Heart right ventricle (tissue), 16 donors: ENCODE measurements at places on chromosomes 12 and 14. TPM values are rescaled to one million over a fixed set of nuclear protein-coding genes. Genes with fewer than 3 reads are reported as not detected.

DNA sequence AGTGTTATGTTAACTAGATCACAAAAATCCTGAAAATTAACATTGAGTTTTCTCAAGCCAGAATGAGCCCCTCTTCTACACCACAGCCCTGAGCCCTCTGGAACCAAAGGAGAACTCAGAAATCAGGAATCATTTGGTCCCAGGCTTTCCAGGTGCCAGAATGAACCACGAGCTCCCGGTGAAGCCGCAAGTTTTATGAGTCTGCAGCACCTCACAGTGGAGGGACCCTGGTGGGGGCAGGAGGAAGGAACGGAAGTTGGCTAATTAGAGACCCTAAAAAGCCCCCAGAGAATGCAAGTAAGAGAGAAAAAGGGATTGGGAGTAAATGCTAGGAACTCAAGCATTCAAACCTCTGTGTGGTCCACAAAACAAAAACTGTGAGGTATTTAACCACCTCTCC lies 52.9 kb upstream of the BCL2L14 start:
- no peak for DNase-seq

GRCh38 chr14:49578141-49578540 lies 8.0 kb downstream of the RPS29 start:
- DNase-seq: no peak

DNA sequence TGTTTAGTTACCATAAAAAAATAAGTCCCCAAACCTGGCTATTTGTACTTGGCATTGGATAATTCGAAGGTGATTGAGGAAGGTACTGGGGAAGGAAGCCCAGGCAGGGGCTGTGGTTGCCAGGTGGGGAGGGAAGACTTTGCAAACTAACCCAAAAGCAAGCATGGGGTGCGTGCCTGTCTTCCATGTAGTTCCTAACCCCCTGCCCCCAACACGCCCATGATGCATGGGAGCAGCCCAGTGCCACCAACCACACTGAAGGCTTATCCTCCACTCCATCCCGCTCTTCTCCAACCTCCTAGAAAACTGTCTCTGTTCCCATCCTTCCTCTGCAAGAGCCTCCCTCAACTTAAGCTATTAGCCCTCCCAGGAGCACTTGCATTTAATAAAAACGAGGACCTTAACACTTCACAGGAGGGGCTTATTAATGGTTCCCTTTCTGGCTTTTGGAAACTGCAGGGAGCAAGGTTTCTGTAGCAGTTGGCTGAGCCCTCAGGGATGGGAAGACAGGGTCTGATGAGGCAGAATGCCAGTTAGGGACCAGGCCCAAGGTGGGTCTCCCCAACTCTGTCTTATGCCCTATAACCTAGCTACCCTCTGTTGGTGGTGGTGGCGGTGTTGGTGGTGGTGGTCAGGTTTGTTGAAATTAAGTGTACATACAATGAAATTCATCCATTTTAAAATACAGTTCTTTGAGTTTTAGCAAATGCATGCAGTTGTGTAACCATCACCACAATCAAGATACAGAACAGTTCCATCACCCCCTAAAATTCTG lies 96.0 kb downstream of the ZFP36L1 start:
- DNase-seq: no peak

GRCh38 chr14:71474301-71475265 lies 457.6 kb upstream of the RGS6 start:
- no peak for DNase-seq

- no peak for DNase-seq
Measured at GRCh38 chr14:94867946-94868771, 98.2 kb upstream of the GSC start.

DNA sequence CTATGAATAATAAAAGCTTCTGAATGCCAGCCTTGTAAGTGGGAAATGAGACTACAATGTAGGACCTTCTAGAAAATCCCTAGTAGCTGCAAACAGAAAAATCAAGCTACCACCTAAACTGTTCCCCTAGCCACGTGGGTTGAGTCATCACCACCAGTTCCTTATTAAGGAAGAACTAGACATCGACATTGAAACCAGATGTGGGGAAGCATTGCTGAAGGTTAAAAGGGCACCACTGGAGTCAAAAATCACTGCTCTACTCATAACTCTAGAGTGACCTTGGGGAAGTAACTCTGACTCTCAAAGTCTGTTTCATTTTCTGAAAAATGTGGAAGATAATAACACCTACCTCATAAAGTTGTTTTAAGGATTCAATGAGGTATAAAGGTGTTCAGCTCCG lies 9.4 kb upstream of the CNIH1 start:
- DNase-seq: no peak

- DNase-seq: no peak
Measured at GRCh38 chr14:72651714-72652113, 242.2 kb downstream of the DPF3 start.

Gene RERGL
- 1.2 TPM for total RNA-seq

Gene GLT1D1
- total RNA-seq: 1.4 TPM

Gene PPP1R1A
- total RNA-seq: 52.9 TPM
